ENCODE measurements at places on chromosomes 1 and 21.

- DNase-seq = peak; percentile 38
Measured at GRCh38 chr1:161098210-161099068, at the start of gene KLHDC9. Gene KLHDC9, plus strand, starts transcription at chr1:161098361. Its CDS starts 175 bp downstream, at chr1:161098536.

DNA sequence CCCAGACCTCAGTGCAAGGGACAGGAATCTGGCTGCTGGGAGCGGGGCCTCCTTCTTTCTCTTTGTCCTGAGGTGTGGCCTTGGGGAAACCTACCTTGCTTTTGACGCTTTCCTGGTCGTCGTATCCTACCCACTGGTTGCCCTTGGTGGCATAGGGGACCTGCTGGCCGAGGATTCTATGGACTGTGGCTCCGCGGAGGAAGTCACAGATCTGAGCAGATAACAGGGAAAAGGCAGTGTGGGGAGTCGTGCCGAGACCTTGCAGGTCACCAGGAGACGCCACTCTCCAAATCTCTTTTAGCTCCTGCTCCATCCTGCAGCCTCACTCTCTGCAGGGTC, 4.0 kb upstream of the MYBPH start:
- no peak for DNase-seq

GRCh38 chr1:170670802-170671628, 7.1 kb downstream of the PRRX1 start:
- DNase-seq = no peak

GRCh38 chr1:223515421-223515820, 122.2 kb downstream of the CCDC185 start:
- DNase-seq = no peak

DNA sequence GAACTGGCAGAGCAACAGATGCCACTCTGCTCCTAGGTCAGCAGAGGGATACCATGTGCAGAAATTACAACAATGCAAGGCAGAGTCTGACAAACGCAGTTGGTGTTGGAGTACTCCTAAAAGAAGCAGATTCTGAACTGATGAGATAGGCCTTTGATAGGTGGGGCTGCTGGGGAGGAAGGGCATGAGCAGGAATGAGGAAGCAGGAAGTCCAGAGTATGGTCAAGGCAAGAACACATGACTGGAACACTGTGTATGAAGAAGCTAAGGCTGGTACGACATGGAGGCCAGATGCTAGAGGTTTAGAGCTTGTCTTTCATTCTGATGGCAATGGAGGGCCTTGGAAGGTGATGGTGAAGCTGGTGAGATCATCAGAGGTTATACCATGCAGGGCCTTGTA, 11.5 kb upstream of the THRAP3 start:
- no peak for DNase-seq

GRCh38 chr1:109805486-109806165, 41.9 kb upstream of the EPS8L3 start:
- DNase-seq = no peak

- DNase-seq = no peak
Measured at GRCh38 chr1:214579183-214579582, 23.8 kb upstream of the CENPF start.

- DNase-seq = no peak
Measured at GRCh38 chr1:177912991-177913390, 56.9 kb downstream of the SEC16B start.

GRCh38 chr21:14877581-14878228, 187.1 kb downstream of the NRIP1 start:
- no peak for DNase-seq

- DNase-seq = no peak
Measured at GRCh38 chr1:45999507-45999906, 132.9 kb downstream of the PIK3R3 start.

- no peak for DNase-seq
Measured at GRCh38 chr1:97827887-97828286, 92.9 kb downstream of the DPYD start.

GRCh38 chr1:151475175-151475574, 15.9 kb upstream of the POGZ start:
- no peak for DNase-seq

- DNase-seq = no peak
Measured at GRCh38 chr1:115755456-115756370, 12.8 kb downstream of the CASQ2 start.

DNA sequence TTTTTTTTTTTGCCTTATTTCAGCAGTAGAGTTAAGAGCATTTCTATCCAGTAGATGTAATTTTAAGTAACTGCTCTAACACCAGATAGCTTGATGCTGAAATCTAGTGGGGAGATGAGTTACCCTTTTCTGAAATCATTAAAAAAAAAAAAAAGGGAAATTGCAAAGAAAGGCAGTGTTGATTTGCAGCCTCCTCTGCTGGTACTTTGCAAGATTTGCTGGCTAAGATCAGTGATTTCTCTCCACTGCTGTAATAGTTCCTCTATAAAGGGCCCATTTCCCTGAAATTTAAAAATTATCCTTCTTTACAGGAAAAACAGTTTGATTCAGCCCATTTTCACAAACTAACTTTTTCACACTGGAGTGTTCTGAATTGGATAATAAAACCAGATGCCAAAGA, 120.6 kb downstream of the PTBP2 start:
- DNase-seq = no peak

- no peak for DNase-seq
Measured at GRCh38 chr1:85078903-85079302, 30.6 kb upstream of the MCOLN3 start.

- no peak for DNase-seq
Measured at GRCh38 chr1:51472359-51472758, 46.7 kb downstream of the EPS15 start.

- no peak for DNase-seq
Measured at GRCh38 chr1:92464588-92465255, 22.0 kb downstream of the GFI1 start.

DNA sequence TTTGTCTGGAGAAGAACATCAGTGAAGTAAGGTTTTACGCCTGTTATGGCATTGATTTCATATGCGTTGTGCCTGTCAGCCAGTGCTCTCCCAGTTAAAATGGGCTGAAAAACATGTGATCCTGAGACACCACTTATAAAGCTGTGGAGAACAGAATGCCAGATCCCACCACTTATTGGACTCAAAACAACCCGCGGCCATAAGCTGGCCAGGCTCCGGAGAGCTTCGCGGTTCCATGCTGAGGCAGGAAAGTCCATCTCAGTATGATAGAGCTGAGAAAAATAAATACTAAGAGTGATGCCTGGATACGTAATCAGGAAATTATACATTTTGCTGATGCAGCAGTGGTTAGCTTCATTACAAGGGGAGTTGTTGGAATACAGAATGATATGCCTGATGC, 5.1 kb downstream of the APOBEC4 start:
- DNase-seq = no peak

DNA sequence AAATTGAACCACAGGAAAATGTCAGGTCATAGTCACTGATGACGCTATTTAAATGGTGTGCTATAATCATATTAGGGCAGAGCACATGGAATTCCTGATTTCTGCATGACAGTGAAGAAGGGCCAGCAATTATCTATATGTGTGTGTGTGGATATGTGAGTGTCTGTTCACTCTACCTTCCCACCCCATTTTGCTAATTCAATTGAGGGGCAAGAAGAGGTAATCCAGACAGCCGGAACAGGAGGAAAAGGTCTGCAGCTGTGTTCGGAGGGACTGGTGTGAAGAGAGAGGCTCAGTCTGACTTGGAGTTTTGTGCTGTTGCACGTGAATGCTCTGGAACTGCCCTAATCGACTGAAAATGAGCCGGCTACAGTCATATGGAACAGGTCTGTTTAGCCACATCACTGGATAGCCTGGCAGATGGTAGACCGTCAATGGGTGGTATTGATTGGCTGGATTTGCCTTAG, 5.1 kb upstream of the ELAVL4 start:
- DNase-seq = no peak

GRCh38 chr21:36690628-36691554, 8.0 kb upstream of the SIM2 start:
- DNase-seq = no peak

DNA sequence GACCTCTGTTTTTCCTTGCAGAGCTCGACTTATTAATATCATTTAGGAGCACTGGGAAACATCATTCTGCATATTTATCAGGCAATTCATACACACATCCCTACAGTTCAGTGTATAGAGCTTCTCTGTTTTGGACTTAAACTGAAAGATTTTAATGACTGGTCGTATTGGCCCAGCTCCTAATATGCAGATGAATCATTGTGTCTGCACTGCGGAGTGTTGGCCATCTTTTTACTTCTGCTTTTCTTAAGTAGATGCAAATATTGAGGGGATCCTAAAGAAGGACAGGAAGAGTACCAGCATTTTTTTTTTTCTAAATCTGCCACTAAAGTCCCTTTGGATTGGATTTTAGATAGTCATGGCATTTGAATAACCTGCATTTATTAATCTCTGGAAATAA, 154.8 kb downstream of the BACH1 start:
- no peak for DNase-seq

DNA sequence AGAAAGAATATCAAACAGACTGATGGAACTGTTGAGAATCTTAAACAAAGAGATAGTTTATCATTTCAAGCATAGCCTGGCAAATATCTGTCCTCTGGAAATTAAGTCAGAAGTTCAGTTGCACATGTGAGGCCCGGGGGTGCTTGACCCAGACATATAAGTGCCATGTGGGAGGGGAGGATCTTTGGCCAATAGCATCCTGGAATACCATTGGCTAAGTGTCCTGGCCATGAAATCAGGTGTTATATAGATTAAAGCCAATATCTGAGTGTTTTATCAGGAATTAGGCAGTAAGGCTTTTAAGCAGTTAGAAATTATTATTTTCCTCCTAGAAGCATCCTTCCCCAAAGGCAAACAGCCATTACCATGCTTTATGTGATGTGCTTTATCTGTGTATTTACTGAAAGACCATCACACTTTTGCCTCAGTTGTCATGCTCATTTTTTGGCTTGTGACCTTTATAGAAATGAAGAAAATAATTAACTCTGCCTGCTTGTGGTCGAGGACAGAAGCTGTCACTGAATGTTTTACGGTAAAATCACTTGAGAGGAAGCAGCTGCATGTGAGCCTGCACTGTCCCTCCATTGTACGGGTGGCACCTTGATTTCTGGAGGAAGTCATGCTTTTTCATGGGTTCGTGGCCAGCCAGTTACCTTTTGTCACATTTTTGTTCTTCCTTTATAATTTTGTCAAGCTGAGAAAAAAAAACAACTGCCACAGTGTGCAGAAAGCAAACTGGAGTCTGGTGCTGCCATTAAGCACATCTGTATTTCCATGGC, 259.9 kb upstream of the FMN2 start:
- DNase-seq = no peak

DNA sequence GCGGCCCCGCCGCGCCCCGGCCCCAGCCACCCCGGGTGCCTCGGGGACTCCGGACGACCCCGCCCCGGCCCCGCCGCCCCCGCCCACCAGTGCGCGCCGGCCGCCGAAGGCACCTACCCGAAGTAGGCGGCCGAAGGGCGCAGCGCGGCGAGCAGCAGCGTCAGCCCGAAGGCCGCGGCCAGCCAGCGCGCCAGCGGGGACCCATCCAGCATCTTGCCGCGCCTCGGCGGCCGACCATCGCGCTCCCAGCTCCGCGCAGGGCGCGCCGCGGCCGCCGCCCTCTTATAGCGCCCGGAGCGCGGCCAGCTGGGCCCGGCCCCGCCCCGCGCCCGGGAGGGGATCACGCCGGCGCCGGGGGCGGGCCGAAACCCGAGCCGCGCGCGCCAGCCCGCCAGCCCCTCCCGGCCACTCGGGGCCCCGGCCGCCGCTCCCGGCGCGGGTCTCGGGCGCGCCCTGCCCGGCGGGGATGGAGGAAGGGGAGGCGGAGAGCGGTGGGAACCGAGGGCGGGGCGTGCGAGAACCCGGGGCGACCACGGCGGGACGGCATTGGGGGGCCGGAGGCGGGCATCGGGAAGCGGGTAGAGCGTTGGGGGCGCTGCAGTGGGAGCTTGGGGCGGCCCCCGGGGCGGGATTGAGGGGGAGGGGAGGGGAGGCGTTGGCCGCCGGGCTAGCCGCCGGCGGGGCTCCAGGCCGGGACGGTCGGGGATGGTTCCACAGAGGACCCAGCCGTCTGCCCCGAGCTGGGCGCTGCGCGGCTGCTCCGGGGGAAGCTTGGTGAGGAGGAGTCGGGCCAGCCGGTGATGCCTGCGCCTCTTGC, at the start of gene WNT9A:
WNT9A (minus strand) TSS at position 257 of the 817 bp plus-strand sequence; CDS start at position 212, 45 bp downstream.
- peak; percentile 47 for DNase-seq

DNA sequence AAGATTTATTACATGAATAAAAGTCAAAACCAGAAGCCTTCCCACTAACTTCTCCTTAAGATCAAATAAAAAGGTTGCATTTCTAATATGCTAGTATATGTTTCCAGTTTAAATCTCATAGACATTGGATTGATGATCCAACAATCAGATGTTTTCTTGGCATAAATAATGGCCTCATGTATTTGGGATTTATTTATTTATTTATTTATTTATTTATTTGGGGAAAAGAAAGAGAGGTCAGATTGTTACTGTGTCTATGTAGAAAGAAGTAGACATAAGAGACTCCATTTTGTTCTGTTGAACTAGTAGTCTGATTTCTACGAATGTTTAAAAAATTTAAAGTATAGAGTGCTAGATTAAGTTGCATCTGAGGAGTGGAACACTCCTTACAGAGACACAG, 422.4 kb downstream of the ADGRL2 start:
- DNase-seq = no peak

- DNase-seq = no peak
Measured at GRCh38 chr1:223211323-223211985, 68.4 kb upstream of the TLR5 start.

DNA sequence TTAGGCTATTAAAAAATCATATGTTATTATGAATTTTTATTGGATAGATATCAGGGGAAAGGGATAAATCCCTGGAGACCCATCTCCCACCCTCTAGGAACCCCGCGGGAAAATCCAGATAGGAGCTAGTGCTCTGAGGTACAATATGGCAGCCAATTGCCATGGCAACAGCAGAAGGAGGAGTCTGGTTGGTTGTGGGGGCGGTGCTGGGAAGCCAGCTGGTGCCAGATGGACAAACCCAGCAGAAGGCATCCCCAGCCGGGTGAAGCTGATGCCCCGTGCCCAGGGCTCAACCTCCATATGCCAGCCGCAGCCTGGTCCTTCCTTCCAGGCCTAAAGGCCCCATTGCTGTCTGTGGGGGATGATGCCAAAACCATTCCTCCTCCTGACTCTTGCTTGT, 38.3 kb downstream of the RHBG start:
- DNase-seq = no peak

DNA sequence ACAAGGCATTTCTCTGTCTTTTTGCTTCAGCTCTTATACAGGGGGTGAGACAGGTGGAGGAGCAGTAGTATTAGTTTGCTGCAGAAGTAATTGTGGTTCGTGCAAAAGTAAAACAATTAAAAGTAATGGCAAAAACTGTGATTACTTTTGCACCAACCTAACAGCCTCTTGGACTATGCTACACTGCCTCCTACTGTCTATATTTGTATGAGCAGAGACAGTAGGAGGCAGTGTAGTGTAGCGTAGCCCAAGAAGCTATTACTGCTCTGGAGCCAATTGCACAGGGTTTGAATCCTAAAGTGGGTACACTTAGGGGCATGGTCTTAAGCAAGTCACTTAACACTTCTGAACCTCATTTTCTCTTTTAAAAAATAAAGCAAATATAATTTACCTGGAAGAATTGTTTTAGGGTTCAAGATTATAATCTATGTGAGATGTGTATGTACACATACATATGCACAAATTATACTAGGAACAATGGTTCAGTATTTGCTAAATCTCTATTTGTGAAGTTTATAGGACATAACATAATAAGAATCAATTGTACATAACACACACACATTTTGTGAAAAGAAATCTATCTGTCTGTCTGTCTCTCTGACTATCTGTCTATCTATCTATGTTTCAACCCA, 103.8 kb downstream of the BRINP3 start:
- DNase-seq = peak; percentile 7

- no peak for DNase-seq
Measured at GRCh38 chr21:17742181-17742580, 77.0 kb downstream of the C21orf91 start.

GRCh38 chr1:19443326-19443725, 42.0 kb downstream of the CAPZB start:
- no peak for DNase-seq

All from T-helper 2 cell (primary cell).